ENCODE measurements at places on chromosomes 11 and 22.

GRCh38 chr11:114258696-114259095, 37.5 kb upstream of the NNMT start:
- DNase-seq, result no peak

DNA sequence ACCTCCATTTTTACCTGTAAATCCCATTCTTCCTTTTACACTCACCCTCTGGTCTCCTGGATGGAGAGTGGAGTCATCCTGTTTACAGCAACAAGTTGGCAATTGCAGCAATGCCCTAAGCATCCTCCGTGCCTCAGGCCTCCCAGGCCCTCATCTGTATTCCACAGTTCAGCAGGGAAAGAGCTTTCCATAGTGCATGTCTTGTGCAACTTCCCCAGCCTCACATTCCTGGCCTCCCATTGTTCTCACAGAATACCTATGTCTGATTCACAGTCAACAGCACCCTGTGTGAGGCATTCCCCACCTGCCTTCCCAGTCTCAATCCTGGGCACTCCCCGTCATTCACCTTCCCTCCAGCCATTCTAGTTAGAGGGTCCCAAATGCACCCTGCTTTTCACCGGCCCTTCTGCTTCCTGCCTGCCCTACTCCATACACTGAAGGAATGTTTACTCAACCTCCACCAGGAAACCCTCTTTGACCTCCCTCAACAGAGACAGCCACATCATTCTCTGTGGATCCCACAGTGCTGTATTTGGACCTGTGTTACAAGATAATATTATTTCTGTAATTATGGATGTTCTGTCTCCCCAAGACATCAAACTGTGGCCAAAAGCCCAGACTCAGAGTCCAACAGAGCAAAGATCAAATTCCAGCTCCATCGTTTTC, 405.7 kb downstream of the BUD13 start:
- no peak for DNase-seq

- DNase-seq, result no peak
Observed at GRCh38 chr22:50218996-50219727, 18.4 kb downstream of the SELENOO start.

DNA sequence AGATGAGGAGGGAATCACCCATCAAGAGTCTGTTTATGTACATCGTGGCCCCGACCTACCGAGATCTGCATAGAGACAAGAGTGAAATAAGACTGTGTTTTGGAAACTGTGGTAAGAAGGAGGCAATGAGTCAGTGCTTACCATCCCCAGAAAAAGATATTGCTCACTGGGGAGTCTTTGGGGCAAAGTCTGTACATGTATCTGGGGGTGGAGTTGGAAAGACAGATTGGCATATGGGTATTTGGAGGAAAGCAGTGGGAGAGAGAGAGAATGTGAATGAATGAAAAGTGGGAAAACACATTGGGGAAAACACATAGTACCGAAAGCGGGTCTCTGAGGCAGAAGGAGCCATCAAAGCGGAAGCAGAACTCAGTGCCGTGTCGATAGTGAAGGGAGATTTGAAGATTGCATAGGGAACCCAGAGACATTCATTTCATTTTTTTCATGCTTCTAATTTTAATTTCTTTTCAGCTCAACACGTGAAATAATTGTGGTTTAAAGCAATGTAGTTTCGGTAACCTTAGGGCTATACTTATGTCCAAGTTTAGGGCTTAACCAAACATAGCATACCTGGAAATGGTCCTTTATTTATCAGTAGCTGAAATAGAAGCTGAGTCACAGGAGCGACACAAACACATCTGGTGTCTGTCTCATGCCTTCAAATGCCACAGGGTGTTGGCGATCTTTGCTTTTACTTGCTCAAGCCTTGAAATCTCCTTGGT, 98.6 kb upstream of the CD44 start:
- DNase-seq, result no peak

DNA sequence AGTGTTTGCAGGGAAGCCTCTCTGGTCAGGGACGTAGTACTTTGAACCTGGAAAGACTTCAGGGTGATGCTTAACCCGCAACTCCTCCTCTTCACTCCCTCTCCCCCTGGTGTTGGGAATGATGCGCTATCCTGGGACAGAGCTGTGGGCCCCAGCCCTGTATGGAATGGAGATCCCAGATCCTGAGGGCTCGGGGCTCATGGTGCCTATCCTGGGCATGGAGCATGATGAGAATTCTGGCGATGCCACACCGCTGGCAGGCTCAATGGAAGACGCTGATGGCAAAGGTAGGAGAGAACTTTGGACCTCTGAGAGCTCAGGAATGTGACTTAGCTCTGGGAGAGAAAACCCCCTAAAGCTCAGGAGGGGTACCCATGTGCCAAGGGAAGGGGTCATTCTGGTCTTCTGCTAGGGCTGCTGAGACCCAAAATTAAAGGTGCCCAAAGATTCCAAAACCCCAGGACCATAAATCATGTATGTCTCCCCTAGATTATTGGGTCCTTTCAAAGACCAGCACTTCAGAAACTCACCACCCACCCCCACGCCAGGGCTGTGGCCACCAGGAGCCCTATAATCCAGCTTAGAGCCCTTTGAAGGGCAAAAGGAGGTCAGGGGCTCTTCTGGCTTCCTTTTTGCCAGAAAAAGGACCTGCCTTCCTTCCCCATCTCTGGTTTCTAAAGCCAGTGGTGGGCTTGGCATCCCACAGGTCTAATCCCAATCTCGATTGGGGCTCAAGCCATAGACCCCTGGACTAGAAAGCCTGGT, 52.5 kb downstream of the BTG4 start:
- DNase-seq, result peak; percentile 81

DNA sequence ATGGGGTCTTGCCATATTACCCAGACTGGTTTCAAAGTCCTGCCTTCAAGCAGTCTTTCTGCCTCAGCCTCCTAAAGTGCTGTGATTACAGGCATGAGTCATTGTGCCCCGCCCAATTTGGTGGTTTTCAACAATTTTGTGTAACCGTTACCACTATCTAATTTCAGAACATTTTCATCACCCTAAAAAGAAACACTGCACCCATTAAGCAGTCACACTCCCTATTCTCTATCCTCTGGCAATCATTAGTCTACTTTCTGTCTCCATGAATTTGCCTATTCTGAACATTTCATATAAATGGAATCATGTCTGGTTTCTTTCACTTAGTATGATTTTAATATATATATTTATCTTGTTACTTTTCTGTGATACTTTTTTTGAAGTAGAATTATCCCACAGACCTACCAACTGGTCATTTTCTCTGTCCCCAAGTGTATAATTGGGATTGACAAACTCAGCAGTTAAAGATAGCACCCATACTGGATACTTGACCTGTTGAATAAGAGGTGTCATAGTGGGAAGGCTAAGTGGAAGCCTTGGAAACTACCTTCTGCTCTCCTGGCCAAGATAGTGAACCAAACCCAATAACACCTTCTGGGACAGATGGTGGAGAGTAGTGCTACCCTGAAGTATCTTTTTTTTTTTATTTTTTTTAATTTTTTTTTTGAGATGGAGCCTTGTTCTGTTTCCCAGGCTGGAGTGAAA, 64.8 kb downstream of the STIM1 start:
- DNase-seq, result no peak

DNA sequence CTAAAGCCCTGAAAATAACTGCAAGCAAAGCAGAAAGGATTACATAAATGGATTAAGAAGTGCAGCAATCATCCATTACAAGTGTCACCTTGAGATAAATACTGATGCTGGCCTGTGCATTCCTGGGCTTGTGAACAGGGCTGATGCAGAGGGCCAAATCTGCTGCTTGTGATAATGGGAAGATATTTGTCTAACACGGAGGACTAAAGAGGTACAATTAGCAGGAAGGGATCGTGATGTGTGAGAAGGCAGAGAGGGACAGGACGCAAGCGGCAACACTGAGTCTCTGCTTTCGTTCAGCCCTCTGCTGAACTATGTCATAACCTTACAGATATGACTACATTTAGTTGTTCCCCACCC, 107.7 kb upstream of the DDI1 start:
- no peak for DNase-seq

- DNase-seq, result no peak
Observed at GRCh38 chr11:27913650-27914049, 194.3 kb downstream of the KIF18A start.

DNA sequence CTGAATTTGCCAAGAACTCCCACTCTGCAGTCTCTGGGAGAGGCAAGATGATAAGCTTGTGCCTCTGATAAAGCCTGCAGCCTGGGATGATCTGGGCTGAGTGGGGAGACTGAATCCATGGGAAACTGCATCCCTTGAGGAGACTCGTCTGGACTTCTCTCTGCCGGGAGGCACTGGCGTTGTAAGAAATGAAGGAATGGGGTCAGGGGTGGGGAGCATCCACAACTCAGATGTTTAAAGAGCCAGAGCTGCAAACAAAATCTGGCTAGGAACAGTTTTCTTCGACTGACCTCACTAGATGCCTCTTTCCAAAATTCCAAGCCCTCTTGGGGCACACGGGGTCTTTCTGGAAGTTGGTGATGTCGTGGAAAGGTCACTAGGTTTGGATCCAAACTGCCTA, 64.4 kb downstream of the SPON1 start:
- no peak for DNase-seq

GRCh38 chr11:79413268-79413667, 27.6 kb downstream of the TENM4 start:
- no peak for DNase-seq

Data from vagina (tissue), 2 donors.